ENCODE measurements at places on chromosomes 16 and 17.
A peak's percentile ranks its signal among the peaks of the same experiment; 100 is the strongest.

GRCh38 chr17:15942207-15942833 lies 2.6 kb upstream of the ADORA2B start:
- DNase-seq = no peak

DNA sequence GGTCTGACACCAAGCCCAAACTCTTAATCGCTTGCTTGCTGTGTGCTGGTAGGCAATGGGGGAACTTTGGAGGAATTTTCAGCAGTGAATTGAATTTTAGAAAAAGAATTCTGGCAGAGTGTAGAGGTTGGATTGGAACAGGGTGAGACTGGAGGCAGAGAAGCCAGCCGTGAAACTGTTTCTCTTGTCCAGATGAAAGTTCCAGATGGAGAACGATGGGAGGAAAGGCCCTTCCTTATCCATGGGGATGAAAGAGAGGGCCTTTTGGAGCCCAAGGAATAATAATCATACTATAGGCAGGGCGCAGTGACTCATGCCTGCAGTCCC lies 26.0 kb downstream of the NEUROD2 start:
- no peak for DNase-seq

DNA sequence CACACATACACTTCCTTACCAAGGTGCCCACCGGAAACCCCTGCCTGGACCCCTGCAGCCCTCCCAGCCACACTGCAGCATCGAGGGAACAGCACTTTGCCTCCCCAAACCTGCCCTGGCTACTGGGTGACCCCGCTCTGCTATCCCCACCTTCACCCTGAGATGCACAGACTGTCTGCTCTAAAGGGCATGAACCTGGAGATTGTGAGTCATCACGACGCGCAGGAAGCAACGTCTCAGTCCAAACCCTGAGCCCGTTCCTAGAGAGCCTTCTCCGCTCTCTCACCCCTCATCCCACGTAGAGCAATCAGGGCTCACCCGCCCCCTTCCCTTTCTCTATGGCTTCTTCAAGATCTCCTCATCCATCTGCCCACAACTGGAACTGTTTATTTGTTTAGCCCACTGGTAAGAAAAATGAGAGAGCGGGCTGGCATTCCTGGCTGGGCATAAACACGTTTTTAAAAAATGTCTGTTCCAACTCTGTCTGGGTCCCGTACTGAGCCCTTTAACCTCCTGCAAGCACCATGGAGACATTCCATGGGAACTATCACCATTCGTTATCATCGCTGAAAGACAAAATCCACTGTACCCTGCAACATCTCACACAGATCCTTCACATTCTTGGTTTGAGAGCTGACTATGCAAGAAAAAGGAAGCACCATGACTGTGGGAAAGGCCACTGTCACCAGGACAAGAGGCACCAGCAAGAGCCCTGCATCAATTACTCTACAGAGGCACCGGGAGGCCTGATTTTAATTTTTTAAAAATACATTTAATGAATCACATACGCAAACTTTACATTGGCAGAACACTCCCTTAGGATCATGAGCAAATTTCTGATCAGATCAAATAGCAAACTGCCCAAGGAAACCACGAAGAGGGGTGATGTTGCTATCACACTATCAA lies 28.2 kb downstream of the ZFHX3 start:
- no peak for DNase-seq

GRCh38 chr16:87333581-87334331 lies 16.6 kb upstream of the C16orf95 start:
- DNase-seq = no peak

DNA sequence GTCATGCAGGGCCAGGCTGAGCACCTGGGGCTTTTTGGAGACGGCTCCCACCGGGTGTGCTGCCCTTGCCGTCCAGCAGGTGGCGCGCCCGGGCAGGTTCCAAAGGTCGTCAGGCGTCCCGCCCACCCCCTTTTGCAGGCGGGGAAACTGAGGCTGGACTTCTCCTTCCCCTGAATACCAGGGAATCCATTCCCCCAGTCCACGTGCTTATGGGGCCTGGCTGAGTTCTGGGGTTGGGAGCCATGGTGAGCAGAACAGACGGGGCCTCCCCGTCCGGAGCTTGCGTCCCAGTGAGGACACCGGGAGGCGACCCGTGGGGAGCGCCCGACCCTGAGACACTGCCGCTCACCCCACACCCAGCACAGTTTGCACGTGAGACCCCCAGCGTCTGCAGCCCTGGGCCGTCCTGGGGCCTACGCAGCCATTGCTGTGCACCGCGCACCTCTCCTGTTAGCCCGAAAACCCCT lies 51.8 kb upstream of the JPH3 start:
- peak; percentile 77 for DNase-seq

DNA sequence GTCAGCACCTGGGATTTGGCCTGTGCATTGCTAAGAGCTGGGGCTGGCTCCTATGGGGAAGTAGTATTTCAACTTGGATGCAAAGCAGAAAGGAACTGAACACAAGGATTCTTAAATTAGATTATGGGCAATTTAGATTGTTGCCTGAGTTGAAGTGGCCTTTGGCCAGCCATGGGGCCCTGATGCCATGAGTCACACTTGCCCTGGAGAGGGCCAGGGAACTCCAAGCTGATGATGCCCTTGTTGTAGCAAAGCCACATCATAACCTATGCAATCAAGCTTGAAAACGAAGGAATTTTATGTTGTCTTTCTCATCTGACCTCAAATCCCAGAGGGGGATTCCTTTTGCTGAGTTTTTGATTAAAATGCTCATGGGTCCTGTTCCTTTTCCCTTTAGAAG lies 3.9 kb upstream of the SPATA32 start:
- no peak for DNase-seq

GRCh38 chr17:44079877-44080821 lies 9.6 kb downstream of the G6PC3 start:
- no peak for DNase-seq

GRCh38 chr17:41507315-41507880 lies 2.0 kb upstream of the KRT13 start:
- no peak for DNase-seq

DNA sequence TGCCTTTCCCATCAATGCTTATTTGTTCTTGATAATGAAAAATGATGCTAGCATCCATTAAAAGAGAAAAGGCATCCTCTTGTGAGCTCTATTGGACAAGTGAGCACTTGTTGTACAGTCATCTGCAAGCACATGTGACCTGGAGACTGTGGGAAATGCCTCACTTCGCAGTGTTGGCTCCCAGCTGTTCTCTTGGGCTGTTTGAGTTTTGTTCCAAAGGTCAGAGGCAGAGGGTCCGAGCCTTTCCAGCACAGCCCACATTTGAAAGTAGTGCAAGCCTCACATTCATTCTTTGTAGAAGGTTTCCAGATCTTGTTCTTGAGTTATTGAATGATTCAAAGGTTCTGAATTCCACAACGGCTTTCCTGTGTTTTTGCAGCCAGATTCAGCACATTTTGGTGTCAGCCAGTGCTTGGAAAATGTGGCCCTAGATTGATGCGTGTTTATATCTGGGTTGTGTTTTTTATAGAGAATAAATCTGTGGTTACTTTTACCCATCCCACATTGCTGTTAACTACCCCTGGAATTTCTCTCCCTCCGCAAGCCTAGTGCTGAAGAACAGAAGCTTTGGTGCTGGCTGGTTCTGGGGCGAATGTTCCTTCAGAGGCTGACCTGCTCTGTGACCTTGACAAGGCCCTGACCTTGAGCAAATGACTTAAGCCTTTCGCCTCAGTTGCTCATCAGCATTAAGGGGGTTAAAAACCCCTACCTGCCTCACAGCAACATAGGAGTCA lies 49.8 kb downstream of the CDH1 start:
- no peak for DNase-seq

DNA sequence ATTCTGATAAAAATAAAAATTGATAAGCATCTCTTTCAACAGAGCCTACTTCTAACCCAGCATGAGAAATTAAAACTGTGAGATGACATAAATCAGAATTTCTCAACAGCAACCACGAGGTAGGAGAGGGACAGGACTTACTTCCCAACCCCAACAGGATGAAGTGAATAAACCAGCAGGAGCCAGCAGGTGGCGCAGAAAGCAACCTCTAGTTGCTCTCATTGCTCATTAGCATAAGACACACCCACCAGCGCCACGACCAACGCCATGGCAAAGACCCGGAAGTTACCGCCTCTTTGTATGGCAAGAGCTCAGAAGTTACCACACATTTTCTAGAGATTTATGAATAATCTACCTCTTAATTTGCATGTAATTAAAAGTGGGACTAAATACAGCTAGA lies 189.4 kb upstream of the CDH8 start:
- peak; percentile 40 for DNase-seq

DNA sequence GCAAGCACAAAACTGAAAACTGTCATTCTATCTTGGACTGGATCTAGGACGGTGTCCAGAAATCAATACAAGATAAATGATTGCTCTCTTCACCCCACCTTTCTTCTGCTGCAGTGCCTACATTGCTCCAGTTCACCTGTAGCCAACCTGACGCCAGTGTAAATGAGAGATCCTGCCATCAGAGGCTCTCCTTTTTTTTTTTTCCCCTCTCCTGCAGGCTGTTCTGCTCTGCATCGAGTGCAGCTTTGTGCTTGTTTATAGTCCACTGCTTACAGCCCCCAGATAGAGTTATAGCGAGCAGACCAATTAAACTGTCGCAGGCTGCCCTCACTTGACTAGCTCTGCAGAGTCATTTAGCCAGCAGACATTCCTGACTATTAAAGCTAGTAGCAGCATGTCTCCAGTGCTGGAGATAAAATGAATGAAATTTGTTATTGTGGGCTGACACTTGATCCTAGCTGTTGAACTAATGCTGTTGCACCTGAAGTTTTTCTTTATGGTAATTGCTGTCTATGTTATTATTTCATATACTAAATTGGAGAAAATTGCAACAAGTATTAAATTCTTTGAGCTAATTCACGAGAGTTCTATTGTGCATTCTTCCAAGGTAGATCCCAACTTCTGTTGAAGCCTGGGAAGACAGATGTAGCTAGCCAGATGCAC lies 257.1 kb downstream of the FTO start:
- no peak for DNase-seq

Measured in liver (tissue), 10 donors.